Fibroblast of lung (primary cell): ENCODE measurements at places on chromosomes 1 and 21. TPM values are rescaled to one million over a fixed set of nuclear protein-coding genes. Genes with fewer than 3 reads are reported as not detected.

- DNase-seq, result no peak
These were observed 146.1 kb downstream of the SPATA46 start for GRCh38 chr1:162230517-162230916.

GRCh38 chr1:7558041-7558461 lies 213.0 kb upstream of the VAMP3 start:
- DNase-seq, result no peak

- no peak for DNase-seq
These were observed 13.0 kb downstream of the PTPRC start for GRCh38 chr1:198651650-198652400.

Gene RHCE
- 0.38 and 1.2 TPM in 2 replicates for polyA plus RNA-seq

DNA sequence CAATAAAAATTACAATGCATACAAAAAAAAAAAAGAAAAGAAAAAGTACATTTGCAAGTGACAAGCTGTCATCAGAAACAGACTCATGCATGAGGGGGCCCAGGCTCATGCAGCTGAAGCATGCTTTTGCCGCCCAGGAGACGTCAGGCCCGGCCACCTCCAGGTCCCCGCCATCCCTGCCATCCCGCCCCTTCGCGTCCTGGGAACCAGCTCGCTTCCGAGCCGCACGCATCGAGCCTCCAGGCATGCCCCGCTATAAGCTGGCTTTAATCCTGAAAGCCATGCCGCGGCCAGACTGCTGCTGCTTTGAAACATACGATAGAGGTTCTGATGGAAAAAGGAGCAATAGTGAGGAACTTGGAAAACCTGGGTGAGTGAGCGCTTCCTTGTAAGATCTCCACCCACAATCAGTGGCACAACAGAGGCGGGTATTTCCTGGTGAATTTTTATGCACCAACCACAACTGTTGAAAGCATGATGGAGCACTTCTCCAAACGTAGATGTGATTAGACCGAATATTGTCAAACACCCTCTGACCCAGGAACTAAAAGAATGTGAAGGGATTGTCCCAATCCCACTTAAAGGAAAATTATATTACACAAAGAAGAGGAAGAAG lies 113.7 kb downstream of the FAF1 start:
- no peak for DNase-seq

Gene RNU1-4
- not detected in 2 replicates for polyA plus RNA-seq

GRCh38 chr1:58739856-58740466 lies 40.1 kb upstream of the MYSM1 start:
- DNase-seq, result peak; percentile 81

DNA sequence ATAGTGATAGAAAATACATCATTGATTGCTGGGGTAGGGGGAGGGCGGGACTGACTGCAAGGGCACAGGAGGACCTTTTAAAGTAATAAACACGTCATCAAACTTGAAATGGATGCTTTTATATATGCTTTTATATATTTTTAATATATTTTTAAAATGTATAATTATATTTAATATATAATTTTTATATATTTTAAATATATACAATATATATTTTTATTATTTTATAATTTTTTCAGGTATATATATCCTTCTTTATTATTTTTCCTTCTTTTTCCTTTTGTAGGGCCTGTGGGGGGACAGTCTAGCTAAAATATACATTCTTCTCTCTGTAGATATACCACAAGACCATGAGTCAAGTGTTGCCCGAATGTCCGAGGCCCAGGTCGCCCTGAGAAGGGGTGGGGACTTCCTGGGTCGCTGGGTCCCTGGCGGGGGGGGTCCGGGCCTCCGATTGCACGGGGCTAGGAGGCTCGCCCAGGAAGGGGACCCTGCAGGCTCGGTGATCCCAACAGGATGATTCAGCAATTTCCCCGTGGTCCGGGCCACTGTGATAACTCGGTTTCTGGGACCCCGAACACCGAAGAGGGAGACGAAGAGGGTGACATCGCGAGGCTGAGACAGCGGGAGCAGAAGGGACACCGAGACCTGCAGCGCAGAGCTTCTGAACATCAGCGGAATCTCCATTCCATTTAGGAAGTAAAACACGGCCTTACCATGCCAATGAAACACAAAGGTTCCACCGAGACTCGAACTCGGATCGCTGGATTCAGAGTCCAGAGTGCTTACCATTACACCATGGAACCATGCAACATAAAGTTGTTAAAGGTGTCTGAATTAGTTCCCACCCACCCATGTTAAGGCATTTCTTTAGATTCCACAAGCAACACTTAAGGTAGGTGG lies 112.5 kb upstream of the NBPF11 start:
- DNase-seq, result peak; percentile 71

Gene SYTL1
- 0.02 and 0.03 TPM in 2 replicates for polyA plus RNA-seq

Gene C1orf115
- 0.63 and 2.2 TPM in 2 replicates for polyA plus RNA-seq

- DNase-seq, result peak; percentile 89
These were observed 11.0 kb downstream of the FAM163A start for GRCh38 chr1:179754041-179754624.

Gene EXTL1
- polyA plus RNA-seq, result 0.14 and 0.39 TPM in 2 replicates

GRCh38 chr1:234409328-234409727 lies 36.1 kb downstream of the COA6 start:
- no peak for DNase-seq

- DNase-seq, result peak; percentile 34
These were observed 27.7 kb downstream of the CR1L start for GRCh38 chr1:207672522-207673130.

DNA sequence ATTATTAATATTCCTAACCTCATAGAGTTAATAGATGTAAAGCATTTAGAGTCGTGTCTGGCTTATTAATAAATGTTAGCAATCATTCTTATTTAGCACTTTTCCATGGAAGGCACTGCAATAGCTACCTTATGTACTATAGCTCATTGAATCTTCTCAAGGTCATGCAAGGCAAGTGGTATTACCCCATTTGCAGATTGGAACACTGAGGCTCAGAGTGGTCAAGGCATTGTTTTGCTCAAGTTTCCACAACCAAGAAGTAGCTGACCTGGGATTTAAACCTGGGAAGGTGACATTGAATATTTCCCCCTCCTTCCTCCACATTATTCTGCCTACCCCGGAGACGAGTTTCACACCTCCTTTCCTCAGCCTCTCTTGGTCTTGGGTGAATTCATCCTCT lies 37.8 kb upstream of the EYA3 start:
- DNase-seq, result no peak

GRCh38 chr1:97577613-97578012 lies 343.2 kb downstream of the DPYD start:
- DNase-seq, result no peak

- DNase-seq, result no peak
These were observed 308.0 kb downstream of the MATN1 start for GRCh38 chr1:30415171-30415940.

DNA sequence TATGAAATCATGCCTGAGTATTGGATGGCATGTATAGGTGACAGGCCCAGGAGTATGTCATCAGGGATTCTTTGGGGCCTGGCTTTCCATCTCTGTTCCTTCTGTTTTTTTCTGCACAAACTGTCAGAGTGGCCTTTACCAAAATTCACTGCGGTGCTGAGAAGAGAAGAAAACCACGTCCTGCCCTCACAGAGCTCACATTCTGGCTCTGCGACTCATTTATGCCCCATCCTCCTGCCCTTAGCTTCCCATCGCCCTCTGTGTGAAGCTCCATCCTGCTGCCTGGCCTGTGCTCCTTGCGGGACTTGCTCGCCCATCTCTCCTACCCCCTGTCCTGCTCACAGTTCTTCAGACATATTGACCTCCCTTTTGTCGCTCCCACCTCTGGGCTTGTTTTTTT lies 73.4 kb downstream of the HUNK start:
- no peak for DNase-seq

- DNase-seq, result no peak
These were observed 191.9 kb upstream of the FMN2 start for GRCh38 chr1:239899747-239900146.
